ENCODE measurements at places on chromosomes 6 and 20.

DNA sequence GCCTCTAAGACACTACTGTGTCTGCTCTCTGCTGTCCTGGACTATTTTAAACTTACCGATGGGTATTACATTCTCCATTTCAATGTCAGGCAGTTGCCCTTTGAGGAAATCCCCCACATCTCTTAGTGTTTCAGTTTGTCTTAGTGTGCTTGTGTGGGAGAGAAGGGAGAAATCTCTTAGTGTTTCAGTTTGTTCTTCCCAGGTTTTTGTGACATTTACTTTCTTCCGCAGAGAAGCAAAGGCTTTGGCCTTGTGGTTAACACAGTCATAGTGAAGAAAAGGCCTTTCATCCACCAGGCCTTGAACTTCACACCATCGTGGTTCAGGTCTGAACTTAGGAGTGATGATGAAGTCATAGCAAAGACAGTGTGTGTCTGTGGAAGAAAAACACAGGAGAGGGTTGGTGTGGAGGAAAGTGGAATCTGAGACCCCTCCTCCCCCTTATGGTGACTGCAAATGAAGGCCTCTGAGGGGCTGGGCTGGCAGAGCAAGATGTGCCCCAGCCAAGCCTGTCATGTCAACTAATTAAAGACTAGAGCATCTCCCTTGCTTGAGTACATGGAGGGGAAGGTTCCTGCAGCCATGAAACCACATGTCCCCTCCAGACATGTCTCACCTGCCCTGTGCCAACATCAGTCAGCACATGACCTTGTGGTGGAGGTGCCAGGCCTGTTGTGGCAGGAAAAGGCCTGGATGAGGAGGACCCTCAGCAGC is 23.9 kb downstream of the RAET1L start:
- no peak for DNase-seq

GRCh38 chr6:152220786-152221185 is 413.3 kb downstream of the ESR1 start:
- peak; percentile 28 for DNase-seq

GRCh38 chr6:138590796-138591709 is 91.8 kb upstream of the NHSL1 start:
- peak; percentile 39 for DNase-seq

GRCh38 chr6:155510879-155511278 is 55.2 kb upstream of the NOX3 start:
- no peak for DNase-seq

DNA sequence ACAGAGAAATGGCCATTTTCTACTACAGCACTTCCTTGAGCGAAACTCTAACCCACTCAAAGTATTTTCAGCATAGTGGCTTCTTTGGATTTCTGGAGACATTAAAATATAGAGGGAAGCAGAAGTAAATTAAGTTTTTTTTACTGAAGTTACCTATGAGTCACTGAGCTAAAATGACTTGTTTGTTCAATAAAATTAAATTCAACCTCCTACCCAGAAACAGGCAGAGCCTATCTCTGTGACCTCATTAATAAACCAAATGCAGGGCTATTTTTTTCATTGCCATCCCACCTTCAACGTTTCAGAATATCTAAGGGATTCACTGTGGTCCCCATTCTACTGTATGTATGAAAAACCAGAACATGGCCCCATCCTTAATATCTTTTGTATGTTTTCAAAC is 133.0 kb downstream of the MTFR2 start:
- DNase-seq = no peak

GRCh38 chr6:48110436-48111142 is 408 bp downstream of the PTCHD4 start:
- no peak for DNase-seq

DNA sequence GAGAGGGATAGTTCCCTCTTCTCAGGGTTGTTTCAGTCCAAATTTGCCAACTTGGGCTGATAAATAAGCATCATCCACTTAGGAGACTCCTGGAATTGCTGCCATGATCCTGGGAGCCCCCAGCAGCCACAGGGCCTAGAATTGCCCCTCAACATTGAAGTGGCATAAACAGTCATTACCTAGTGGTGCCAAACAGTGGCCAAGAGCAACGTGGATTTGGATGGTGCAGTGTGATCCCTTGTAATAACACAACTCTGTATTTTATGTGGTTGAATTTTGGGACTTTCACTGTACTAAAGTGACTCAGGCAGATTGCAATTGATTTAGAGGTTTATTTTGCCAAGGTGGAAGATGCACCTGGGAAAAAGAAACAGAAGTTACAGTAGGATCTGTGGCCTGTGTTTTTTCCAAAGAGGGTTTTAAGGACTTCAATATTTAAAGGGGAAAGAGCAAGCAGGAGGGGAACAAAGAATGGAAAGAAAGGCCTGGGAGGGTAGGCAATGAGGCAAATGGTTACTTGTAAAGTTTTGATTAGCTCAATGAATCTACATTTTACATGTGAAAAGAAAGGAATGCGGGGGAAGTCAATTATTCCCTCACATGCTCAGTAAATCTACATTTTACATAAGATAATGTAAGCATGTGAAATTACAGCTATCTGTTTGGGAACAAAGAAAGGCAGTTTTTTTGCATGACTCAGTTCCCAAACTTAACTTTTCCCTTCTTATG is 168.0 kb upstream of the NOX3 start:
- DNase-seq = no peak

- no peak for DNase-seq
Measured at GRCh38 chr6:52325695-52326471, 36.1 kb upstream of the PAQR8 start.

DNA sequence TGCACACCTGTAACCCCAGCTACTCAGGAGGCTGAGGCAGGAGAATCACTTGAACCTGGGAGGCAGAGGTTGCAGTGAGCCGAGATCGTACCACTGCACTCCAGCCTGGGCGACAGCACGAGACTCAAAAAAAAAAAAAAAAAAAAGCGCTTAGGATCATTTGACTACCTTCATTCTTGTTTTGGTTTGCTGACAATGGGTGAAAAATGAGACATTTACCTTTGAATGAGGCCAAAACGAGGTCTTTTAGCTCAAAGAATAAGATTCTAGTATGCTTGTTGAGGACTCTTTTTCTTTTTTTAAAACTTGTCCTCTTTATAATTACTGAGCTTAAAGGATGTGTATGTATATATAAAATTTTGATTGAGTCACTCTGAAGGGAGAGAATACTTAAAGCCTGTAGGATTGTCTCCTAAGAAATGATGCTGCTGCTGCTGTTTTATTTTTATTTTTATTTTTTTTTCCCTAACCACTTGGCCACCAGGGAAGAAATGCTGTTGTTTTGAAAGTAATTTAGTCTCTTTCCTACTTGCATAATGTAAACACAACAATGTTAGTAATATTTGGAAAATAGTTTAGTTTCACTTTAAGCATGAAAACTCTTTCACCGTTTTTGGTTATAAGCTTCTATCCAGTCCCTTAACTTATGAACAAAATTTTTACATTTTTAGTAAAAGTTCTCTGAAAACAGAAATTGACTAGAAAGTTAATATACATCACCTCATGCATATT is 7.9 kb downstream of the UBR2 start:
- DNase-seq = no peak

- no peak for DNase-seq
Measured at GRCh38 chr6:135030056-135030473, 24.6 kb downstream of the HBS1L start.

DNA sequence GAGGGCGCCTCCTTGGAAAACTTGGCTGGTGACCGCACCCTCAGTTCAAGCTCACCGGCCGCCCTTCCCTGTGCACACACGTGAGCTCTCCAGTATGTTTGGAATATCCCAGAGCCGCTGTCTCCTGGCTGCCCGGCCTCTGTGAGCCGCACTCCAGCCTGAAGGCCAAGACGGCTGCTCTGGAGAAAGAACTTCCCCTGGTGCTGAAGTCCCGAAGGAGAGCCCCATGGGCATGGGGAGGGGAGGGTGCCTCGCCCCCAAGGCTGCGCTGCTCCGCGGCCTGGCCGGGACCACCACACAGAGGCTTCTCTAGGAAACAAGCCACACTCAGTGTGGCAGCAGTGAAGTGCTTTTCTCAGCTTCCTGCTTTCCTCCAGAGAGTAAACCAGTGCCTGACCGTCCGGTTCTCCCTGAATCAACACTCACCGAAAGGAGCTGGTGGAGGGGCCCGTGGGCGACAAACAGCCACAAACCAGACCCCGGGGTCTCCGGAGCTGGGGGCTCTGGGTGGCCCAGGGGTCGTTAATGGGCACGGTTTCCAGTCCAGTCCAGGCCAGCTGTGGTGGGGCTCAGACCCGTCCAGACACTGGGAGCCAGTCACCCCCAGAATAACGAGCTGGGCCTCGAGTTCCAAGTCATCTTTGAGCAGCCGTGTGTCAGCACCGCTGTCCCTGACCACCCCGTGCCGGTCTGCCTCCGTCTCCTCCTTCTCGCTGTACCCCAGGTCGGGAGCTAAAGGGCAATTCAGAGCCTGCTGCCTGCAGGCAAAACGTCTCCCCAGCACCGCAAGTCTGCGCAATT is 87.4 kb upstream of the BHLHE23 start:
- DNase-seq = no peak

- no peak for DNase-seq
Measured at GRCh38 chr20:41501376-41501775, 116.8 kb downstream of the CHD6 start.

- no peak for DNase-seq
Measured at GRCh38 chr20:23586735-23587525, 18.6 kb upstream of the CST9L start.

DNA sequence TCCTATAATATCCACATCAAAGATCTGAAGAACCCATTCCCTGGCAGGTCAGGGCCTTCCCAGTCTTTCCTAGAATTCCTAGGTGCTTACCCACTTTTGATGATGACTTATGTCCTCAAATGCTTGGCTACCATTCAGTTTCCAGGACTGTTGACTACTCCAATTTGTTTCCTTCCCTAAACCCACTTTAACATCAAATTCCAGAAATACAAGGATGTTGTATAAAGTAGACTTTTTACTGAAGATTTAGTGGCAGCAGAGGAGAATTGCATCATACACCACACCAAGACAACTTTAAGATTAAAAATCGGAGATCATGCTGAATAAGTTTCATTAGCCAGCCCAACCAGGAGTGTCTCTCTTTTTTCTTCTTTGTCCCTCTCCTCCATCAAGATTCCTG is 203.3 kb upstream of the LAMP5 start:
- DNase-seq = no peak

DNA sequence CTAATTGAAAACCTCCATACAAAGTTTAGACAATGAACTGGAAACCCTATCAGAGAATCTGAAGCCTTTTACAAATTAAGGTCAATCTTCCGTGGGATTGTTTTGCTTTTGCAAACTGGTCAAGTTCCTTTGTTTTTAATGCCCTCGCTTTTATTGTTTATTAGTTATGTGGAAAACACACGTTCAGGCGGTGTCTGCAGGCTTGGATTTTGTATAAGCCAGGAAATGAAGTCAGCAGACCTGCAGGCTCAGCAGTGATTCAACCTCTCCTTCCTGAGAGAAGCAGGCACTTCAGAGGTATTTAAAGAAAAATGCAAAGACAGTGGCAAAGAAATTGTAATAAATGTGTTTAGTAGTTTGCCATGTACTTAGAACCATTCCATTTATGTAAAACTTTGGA is 103.4 kb upstream of the PDE10A start:
- DNase-seq = no peak

DNA sequence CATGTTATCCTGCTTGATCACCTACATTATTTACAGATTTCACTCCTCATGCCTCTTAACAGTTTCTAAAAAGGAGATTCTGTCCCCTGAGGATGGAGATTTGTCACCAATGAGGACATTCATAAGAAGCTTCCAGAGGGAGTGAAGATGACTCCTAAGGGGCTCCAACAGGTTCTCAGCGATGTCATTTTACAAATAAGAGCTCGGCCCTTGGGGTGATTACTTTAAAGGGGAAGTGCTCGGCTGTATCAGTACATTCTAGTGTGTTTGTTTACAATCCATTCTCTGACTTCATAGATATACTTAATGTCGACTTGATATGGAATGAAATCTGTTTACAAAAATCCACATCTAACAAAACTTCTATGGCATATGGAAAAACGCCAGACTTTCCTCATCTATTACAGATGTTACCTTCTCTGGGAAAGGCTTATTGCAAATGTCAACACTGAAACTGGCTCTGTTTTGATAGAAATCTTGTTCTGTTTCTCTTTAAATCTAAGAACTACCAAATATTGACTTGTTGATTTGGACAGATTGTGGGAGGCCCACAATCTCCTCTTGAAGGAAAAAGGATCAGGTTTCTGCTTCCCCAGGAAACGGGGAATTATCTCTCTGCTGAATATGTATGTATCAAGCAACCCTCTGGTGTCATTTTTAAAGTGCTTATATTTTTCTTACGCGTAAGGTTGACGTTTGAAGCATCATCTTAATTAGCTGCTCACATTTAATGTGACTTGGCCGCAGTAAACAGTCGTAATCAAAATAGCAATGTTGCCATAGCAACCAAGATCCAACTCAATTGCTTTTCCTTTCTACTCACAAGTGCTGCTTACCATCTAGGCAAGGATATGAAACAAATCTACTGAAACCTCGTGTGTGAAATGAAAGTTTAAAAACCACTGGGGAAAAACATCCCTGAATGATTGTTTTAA is 95.7 kb downstream of the SHLD1 start:
- no peak for DNase-seq

DNA sequence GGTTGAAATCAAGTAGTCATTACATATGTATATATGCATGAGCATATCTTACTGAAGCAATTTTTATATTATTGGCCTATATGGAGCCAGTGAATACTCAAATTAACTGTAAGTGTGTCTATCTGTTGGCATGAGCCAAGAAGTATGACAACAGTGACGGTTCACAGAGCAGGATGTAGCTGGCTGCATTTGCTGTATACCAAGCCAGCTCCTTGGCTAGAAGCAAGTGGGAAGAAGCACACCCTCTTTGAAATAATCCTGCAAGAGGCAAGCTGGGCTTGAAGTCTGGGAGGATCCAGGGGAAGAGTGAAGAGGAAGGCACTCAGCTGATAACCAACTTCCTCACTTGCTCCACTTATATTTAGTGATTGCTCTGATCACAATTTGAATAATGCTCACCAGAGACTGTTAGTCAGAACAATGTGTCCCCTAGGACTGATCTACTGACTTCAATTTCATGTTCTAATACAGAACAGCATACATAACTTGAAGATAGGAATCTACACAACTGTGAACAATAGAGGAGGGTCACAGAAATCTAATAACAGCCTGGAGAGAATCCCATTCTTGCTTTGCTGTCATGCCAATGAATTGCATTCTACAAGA is 497.3 kb downstream of the PRKN start:
- no peak for DNase-seq

GRCh38 chr6:98325366-98325765 is 509.0 kb upstream of the POU3F2 start:
- DNase-seq = no peak

GRCh38 chr6:119443993-119444641 is 94.6 kb upstream of the MAN1A1 start:
- no peak for DNase-seq

DNA sequence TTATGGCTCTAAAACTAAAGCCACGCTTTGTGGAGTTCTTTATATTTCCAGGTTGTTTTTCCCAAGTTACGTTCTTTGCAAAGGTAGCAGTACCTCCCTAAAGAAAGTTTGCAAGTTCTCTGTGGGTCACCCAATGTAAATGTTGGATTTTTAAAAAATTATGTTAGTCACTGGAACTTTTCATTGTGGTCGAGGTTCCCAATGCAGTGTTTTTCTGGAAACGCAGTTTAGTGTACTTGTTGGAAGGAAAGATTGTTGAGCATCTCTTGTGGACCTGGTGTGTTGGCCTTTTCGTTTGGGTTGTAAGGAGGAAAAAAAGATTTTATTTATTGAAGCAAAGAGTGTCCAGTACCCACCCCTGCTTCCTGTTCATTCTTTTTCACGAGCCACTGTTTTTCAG is 1.4 kb downstream of the TOP1 start:
- no peak for DNase-seq
